ENCODE measurements at places on chromosomes 3 and 15. TPM values are rescaled to one million over a fixed set of nuclear protein-coding genes. Genes with fewer than 3 reads are reported as not detected.

DNA sequence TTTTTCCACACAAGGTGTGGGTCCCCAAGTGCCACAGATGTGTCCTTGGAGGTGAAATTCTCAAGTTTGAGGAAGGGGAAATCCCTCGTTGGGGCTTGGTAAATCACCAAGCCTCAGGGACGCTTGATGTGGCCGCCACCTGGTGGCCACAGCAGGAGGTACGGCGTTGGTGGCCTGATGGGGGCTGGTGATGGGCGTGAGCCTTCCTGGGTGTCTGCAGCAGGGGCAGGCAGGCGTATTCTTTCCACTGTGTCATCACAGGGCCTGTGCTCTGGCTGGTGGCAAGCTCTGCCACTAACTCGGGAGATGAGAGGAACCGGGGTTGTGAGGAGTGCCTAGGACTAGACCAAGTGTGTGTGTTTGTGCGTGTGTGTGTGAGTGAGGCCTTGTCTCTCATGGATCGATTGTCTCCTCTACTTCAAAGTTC, 4.2 kb downstream of the ACOX2 start:
- no peak overlapping the region for H3K4me3 ChIP-seq
- DNase-seq: peak; percentile 78
- H3K36me3 ChIP-seq: peaks cover 2% of the 10 kb centered on the region

HEG1 gene
- total RNA-seq: 204 TPM

MCF2L2 gene
- 0.75 TPM for total RNA-seq

DNA sequence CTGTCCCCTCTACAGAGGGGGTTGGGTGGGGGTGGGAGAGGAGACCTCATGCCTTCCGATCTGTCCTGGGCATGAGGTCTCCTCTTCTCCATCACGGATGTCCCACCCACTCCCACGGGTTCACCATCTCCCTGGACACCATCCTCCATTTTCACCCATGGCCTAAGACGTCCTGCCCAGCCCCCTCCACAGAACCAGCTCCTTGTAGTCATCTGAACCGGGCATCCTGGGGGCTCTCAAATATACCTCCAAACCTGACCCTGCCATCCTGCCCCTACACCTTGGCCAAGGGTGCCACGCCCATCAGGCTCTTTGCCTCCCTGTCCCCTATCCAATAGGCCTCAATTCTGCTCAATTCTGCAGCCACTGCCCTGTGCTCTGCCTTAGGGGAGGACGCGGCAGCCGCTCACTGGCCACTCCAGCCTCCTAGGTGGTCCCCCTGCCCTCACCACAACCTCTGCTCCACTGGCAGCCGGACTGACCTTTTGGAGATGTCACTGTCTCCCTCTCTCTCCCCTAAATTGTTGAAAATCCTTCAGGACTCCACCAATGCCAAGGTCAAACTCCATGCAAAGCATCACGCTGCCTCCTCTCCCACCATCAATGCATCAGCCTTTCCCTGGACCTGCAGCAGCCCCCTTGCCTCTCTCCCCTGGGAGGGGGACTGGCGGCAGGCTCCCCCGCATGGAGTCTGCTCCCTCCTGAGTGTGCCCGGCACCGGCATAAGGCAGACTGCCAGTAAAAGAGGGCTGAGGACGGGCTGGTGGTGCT, 9.4 kb upstream of the ANPEP start:
- no peaks in the 10 kb centered on the region for H3K4me1 ChIP-seq
- no peak for DNase-seq
- H3K27ac ChIP-seq: no peak overlapping the region
- no peaks in the 10 kb centered on the region for H3K27me3 ChIP-seq

DNA sequence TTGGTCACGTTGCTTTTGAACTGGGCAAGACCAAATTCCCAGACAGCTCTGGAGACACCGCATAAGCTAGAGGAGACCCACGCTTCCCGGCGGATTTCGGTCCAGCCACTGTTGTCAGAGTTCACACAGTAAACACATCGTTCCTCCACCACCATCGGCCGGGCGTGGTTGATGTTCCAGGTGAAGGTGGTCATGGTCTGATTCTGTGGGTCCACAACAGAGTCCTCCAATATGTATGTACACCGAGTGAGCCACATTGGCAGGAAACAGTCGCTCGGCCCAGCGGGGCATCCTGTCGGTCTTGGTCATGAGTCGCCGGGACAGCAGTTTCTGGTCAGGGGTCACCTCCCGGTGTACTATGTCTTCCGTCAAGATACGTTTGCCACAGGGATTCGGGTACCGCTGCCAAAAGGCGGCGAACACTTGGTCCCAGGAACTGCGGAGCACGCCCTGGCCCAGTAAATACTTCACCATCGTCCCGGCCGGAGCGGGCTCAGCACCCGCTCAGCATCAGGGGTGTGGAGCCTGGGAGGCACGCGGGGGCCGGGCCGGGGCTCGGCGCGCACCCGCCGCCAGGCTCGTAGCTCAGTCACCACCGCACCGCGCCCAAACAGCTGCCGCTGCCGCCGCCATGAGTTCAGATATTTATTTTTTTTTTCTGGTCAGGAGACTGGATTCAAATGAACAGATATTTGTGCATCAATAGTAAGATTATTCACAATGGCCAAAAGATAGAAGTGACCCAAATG, 36.7 kb upstream of the NANOGP8 start:
- no peaks in the 10 kb centered on the region for H3K4me1 ChIP-seq
- no peaks in the 10 kb centered on the region for H3K36me3 ChIP-seq

- H3K27ac ChIP-seq: no peak overlapping the region
- H3K27me3 ChIP-seq: peaks cover 3% of the 10 kb centered on the region
- no peak overlapping the region for H3K4me3 ChIP-seq
- no peaks in the 10 kb centered on the region for H3K4me1 ChIP-seq
Measured at GRCh38 chr3:120841264-120841663, 66.7 kb upstream of the STXBP5L start.

- no peaks in the 10 kb centered on the region for H3K36me3 ChIP-seq
- H3K27ac ChIP-seq: peak overlapping the region; percentile 84
- peak; percentile 53 for DNase-seq
- H3K27me3 ChIP-seq: no peaks in the 10 kb centered on the region
- H3K4me3 ChIP-seq: peak overlapping the region; percentile 8
- no peaks in the 10 kb centered on the region for H3K4me1 ChIP-seq
Measured at GRCh38 chr3:120559242-120560061, 36.7 kb upstream of the NDUFB4 start.

FBXW12 gene
- total RNA-seq: not detected

FOXB1 gene
- total RNA-seq: not detected

- H3K27ac ChIP-seq: no peak overlapping the region
- H3K4me3 ChIP-seq: no peak overlapping the region
- no peaks in the 10 kb centered on the region for H3K36me3 ChIP-seq
- H3K27me3 ChIP-seq: no peaks in the 10 kb centered on the region
- no peak for DNase-seq
- H3K4me1 ChIP-seq: no peaks in the 10 kb centered on the region
Measured at GRCh38 chr3:140268103-140268502, 333.1 kb downstream of the CLSTN2 start.

DNA sequence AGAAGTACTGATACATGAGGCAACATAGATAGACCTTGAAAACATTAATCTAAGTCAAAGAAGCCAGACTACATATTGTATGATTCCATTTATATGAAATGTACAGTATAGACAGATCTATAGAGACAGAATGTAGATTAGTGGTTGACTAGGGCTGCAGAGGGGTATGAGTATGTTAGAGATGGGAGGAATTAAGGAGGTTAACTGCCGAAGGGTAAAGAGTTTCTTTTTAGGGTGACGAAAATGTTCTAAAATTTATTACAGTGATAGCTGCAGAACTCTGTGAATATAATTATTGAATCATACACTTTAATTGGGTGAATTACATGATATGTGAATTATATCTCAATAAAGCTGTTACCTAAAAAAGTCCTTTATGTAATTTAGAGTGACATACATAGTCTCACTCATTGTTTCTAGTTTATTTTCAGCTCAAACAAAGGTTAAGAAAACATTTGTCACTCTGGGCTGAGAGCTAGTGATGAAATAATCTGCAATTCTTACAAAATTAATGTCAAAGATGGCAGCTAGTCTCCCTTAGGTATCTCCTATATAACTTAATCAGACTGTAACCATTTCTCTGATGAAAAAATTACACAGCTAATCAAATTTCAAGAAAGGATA, 61.4 kb downstream of the DENND4A start:
- H3K4me3 ChIP-seq: no peak overlapping the region
- no peak overlapping the region for H3K27ac ChIP-seq

RHCG gene
- total RNA-seq: not detected

ATP13A4 gene
- total RNA-seq: 0.10 TPM

IRAK2 gene
- 8.3 TPM for total RNA-seq

- no peak overlapping the region for H3K4me3 ChIP-seq
- no peaks in the 10 kb centered on the region for H3K4me1 ChIP-seq
- no peaks in the 10 kb centered on the region for H3K36me3 ChIP-seq
Measured at GRCh38 chr3:184687363-184688015, 24.4 kb downstream of the MAGEF1 start.

SLC6A11 gene
- total RNA-seq: not detected

GRCh38 chr15:68732451-68732850, 88.2 kb downstream of the ANP32A start:
- no peak for DNase-seq
- no peaks in the 10 kb centered on the region for H3K4me1 ChIP-seq
- no peak overlapping the region for H3K4me3 ChIP-seq
- no peaks in the 10 kb centered on the region for H3K27me3 ChIP-seq

GRCh38 chr15:63067306-63067705, 24.8 kb downstream of the TPM1 start:
- H3K27ac ChIP-seq: no peak overlapping the region
- H3K4me3 ChIP-seq: no peak overlapping the region
- H3K27me3 ChIP-seq: no peaks in the 10 kb centered on the region
- no peak for DNase-seq
- no peaks in the 10 kb centered on the region for H3K4me1 ChIP-seq

DNA sequence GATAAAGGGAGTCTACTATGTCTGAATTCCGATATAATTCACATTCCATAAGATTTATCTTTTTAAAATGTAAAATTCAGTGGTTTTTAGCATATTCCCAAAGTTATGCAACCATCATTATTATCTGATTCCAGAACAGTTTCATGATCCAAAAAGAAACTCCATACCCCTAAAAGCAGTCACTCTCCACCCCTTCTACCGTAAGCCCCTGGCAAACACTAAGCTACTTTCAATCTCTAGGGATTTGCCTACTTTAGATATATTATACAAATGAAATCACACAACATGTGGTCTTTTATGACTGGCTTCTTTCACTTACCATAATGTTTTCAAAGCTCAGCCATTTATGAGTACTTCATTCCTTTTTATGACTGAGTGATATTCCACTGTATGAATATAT, 65.6 kb downstream of the TMEM212 start:
- no peak overlapping the region for H3K27ac ChIP-seq
- no peak overlapping the region for H3K4me3 ChIP-seq
- no peaks in the 10 kb centered on the region for H3K27me3 ChIP-seq
- H3K4me1 ChIP-seq: no peaks in the 10 kb centered on the region
- H3K36me3 ChIP-seq: no peaks in the 10 kb centered on the region

DNA sequence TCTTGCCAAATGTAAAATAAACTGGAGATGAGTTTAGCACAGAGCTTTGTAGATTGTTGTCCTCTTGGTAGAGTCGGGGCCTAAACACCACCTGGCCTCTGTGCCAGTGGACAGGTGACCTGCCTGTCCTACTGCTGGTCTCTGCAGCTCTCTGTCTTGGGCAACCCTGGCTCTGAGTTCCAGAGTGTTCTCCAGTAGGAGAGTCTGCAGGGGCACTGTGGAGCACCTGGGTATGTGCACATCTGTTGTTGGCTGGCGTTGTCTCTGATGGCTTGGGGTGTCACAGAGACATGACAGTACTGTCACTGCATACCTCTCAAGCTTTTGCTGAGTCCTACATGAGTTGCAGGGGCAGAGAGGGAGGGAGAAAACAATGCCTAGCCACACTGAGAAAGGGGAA, 112.6 kb downstream of the IGF1R start:
- DNase-seq: no peak
- peaks cover 5% of the 10 kb centered on the region for H3K4me1 ChIP-seq
- peak overlapping the region; percentile 37 for H3K27ac ChIP-seq
- H3K36me3 ChIP-seq: no peaks in the 10 kb centered on the region
- no peak overlapping the region for H3K4me3 ChIP-seq

GRCh38 chr3:59318881-59319280, 269.1 kb upstream of the CFAP20DC start:
- H3K27me3 ChIP-seq: no peaks in the 10 kb centered on the region
- no peaks in the 10 kb centered on the region for H3K4me1 ChIP-seq
- H3K4me3 ChIP-seq: no peak overlapping the region
- no peaks in the 10 kb centered on the region for H3K36me3 ChIP-seq

DNA sequence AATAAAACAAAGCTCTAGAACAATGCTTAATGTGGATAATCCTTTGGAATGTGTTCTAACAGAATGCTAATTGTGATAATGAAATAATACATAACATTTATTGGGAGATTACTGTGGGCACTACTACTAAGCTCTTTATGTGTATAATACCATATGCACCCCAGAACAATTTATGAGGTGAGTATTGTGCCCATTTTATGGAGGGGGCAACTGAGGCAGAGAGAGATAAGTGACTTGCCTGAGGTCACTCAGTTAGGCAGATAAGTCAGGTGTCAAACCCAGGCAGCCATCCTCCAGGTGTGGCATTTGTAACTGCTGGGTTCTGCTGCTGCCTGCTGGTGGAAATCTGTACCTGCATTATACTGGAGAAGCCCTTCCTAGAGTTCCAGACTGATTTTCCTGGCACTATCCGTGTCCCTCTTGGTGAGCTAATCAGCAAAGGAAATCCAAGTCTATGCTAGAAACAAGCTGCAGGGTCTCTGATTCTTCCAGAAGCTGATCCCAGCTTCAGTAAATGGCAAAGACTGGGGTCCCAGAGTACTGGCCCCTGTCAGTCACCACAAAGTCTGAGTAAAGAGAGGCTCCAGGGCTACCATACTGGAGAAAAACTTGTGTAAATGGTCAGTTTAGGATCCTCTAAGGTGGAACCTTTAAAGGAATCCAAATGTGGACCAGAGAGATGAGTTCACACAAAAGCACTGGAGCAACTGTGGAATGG, 22.6 kb upstream of the RBP1 start:
- H3K36me3 ChIP-seq: peaks cover 2% of the 10 kb centered on the region
- no peak for DNase-seq
- no peaks in the 10 kb centered on the region for H3K27me3 ChIP-seq

GOLGA8Q gene
- 1.0 TPM for total RNA-seq

MUC20 gene
- total RNA-seq: 17.8 TPM

GRCh38 chr15:41848631-41849030, 10.0 kb downstream of the PLA2G4B start:
- H3K36me3 ChIP-seq: no peaks in the 10 kb centered on the region
- no peak overlapping the region for H3K27ac ChIP-seq
- no peaks in the 10 kb centered on the region for H3K27me3 ChIP-seq
- no peak overlapping the region for H3K4me3 ChIP-seq
- no peak for DNase-seq

GRCh38 chr3:182711261-182711683, 82.0 kb upstream of the ATP11B start:
- no peaks in the 10 kb centered on the region for H3K27me3 ChIP-seq
- H3K36me3 ChIP-seq: no peaks in the 10 kb centered on the region
- no peak overlapping the region for H3K27ac ChIP-seq
- DNase-seq: no peak

- H3K4me1 ChIP-seq: no peaks in the 10 kb centered on the region
- no peak for DNase-seq
- no peaks in the 10 kb centered on the region for H3K36me3 ChIP-seq
- H3K4me3 ChIP-seq: no peak overlapping the region
Measured at GRCh38 chr15:58705105-58705504, 44.4 kb downstream of the ADAM10 start.

GRCh38 chr3:16199769-16200168, 25.3 kb downstream of the GALNT15 start:
- H3K27ac ChIP-seq: no peak overlapping the region
- DNase-seq: no peak
- H3K4me3 ChIP-seq: no peak overlapping the region
- peaks cover 7% of the 10 kb centered on the region for H3K36me3 ChIP-seq

- no peak overlapping the region for H3K27ac ChIP-seq
- no peaks in the 10 kb centered on the region for H3K4me1 ChIP-seq
- DNase-seq: peak; percentile 25
- H3K36me3 ChIP-seq: no peaks in the 10 kb centered on the region
- H3K4me3 ChIP-seq: no peak overlapping the region
Measured at GRCh38 chr3:127448161-127448561, 142.4 kb downstream of the TPRA1 start.

GOLGA6L10 gene
- 2.8 TPM for total RNA-seq

All from aorta (tissue), 5 donors.